NCI-H1092 treated with DMSO at 0.1 percent for 48 hours (cell line): ENCODE measurements at places on chromosomes 11 and 22.

DNA sequence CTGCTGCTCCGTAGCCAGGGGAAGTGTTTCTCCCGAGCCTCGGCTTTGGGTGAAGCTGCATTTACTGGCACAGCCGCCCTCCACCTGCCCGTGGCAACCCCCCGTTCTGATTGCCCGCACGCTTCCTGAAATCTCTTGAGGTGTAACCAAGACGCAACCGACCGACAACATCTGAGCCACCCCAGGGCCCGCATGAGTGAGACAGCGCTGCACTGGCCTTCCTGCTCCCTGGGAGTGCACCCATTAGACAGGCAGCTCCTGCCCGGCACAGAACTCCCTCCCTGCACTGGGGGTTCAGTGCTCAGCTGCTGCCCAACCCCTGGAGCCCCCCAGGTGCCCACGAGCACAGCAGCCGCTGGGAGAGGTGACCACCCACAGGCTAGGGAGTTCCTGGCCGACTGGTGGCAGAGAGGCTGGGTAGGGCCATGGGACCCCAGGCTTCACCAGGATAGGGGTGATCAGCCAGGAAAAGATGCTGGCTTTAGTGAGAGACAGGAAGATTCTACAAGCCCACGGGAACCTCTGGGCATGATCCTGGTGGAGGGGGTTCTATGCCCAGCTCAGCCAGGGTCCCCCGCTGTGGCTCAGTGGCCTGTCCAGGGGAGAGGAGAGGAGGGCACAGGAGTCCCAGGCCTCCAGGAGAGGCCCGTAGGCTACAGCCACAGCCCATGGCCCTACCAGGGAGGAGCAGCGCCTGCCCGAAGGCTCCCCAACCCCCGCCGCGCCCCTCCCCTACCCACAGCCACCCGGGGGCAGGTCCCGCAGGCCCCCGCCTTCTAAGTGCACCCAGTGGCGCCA, 14.6 kb downstream of the PLXNB2 start:
- no peak for DNase-seq

DNA sequence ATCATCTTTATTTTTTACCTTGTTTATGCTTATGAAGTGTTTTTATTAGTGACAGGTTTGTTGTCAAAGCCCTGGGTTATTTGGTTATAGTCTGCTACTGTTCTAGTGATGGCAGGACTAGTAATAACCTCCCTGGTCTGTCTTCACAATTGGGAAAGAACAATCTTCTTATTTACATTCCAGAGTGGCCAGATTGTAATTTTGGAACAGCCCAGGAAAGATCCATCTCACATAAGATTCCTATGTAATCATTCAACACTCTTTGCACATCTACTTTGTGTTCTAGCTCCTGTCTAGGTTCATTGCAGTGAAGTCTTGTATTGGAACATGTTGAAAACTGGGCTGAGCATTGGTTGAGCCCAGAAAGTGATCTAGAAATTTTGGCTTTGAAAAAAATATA, 63.8 kb downstream of the CYB5R2 start:
- DNase-seq: no peak

DNA sequence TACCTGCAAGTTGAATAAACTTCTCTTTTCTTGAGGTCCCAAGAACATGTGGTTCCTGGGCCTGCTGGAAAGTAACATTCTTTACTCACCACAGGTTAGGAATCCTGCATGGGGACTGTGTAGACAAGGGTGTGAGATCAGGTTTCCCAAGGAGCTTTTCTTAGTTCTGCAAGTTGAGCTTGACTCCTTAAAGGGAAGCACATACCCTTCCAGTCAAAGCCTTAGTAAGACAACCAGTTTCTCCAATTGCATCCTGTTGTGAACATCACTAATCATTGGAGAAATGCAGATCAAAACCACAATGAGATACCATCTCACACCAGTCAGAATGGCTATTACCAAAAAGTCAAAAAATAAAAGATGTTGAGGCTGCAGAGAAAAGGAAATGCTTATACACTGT, 48.3 kb upstream of the PAK1 start:
- no peak for DNase-seq

- no peak for DNase-seq
Observed at GRCh38 chr22:23695571-23696325, 4.9 kb downstream of the RGL4 start.

- DNase-seq: no peak
Observed at GRCh38 chr22:48316257-48317250, 1511.1 kb downstream of the BRD1 start.

- DNase-seq: no peak
Observed at GRCh38 chr22:24833881-24834495, 28.0 kb downstream of the SGSM1 start.

GRCh38 chr11:3942956-3943497, 87.6 kb downstream of the STIM1 start:
- DNase-seq: no peak
